Activated CD4-positive, alpha-beta memory T cell treated with anti-CD3 and anti-CD28 coated beads for 36 hours (primary cell): ENCODE measurements at places on chromosomes 12 and 14. TPM values are rescaled to one million over a fixed set of nuclear protein-coding genes. Genes with fewer than 3 reads are reported as not detected.
A peak's percentile ranks its signal among the peaks of the same experiment; 100 is the strongest.

GRCh38 chr12:107284692-107285091 is 191.3 kb upstream of the CRY1 start:
- no peaks in the 10 kb centered on the region for H3K36me3 ChIP-seq
- H3K27me3 ChIP-seq, result no peaks in the 10 kb centered on the region
- no peak for DNase-seq
- peaks cover 16% of the 10 kb centered on the region for H3K4me1 ChIP-seq
- no peak overlapping the region for H3K4me3 ChIP-seq
- H3K27ac ChIP-seq, result no peak overlapping the region

GRCh38 chr12:7327918-7328317 is 24.0 kb downstream of the ACSM4 start:
- peaks cover 5% of the 10 kb centered on the region for H3K36me3 ChIP-seq
- H3K27me3 ChIP-seq, result peaks cover 2% of the 10 kb centered on the region
- no peak for DNase-seq
- no peak overlapping the region for H3K4me3 ChIP-seq

DNA sequence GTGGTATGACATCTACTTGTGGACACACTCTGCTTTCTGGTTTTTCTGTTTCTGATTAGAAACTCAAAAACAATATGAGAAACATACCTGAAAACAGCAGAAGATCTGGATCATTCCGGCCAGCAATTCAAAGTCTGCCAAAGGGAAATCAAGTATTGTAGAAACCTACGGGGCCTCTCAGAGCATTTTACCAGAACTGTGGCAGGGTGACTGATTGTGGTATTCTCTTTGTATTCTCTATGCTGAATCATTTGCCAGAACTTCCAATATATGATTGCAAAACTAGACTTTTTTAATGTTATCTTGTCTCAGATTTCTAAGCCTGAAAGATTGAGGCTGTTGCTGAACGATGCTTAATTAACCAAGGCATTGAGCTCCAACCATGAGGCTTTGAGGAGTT is 5.9 kb upstream of the GZMB start:
- peaks cover 7% of the 10 kb centered on the region for H3K27me3 ChIP-seq
- H3K27ac ChIP-seq, result peak overlapping the region; percentile 5
- no peak for DNase-seq
- peaks cover 1% of the 10 kb centered on the region for H3K36me3 ChIP-seq
- peaks cover 11% of the 10 kb centered on the region for H3K4me1 ChIP-seq
- no peak overlapping the region for H3K4me3 ChIP-seq

GRCh38 chr14:104240434-104241157 is 102.2 kb downstream of the KIF26A start:
- H3K36me3 ChIP-seq, result peaks cover 2% of the 10 kb centered on the region
- H3K4me3 ChIP-seq, result no peak overlapping the region
- H3K27me3 ChIP-seq, result peaks cover 10% of the 10 kb centered on the region
- H3K27ac ChIP-seq, result no peak overlapping the region
- no peaks in the 10 kb centered on the region for H3K4me1 ChIP-seq

GRCh38 chr12:116325336-116325664 is 47.8 kb upstream of the MED13L start:
- H3K4me3 ChIP-seq, result no peak overlapping the region
- H3K4me1 ChIP-seq, result peaks cover 29% of the 10 kb centered on the region
- H3K27ac ChIP-seq, result no peak overlapping the region
- DNase-seq, result peak; percentile 14
- no peaks in the 10 kb centered on the region for H3K27me3 ChIP-seq

DNA sequence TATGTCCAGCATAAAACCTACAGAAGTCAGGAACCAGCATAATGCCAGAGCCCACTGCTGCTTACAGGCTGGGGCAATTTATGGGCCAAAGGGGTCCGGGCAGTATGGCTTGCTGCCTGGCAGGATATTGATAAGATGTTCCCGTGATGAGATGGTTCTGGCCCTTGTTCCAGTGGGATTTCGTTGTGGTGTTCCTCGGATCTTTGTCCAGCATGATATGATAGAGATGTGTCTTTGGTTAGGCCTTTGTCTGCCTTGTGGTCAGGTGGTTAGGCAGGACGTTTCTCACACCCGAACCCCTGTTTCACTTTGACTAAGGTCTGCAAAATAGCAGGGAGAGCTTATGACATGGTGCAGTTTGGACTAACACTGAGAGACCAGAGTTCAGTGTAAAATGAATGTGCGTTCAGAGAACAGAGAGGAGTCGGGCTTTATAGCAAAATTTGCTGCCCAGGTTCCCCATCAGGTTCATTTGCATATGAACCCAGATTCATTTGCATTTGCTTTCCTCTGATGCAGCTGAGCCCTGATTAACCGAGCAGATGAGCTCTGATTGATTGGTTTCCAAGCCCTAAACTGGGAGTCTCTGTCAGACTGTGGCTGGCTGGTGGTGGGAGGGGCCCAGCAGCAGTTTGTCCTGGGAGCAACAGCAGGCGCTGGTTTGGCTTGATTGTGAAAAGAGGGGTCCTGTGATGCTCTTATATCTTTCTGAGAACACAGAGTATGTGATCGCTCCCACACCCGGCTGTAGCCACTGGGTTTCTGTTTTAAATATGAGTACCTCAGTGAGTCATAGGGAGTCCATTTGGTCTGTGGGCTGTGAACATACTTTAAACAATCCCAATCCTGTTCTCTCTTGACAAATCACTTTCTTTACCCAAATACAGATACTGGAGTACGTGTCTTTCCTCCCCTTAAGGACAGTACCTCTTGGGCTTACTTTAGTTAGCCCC is 156.3 kb upstream of the PZP start:
- H3K4me3 ChIP-seq, result peak overlapping the region; percentile 6
- peaks cover 42% of the 10 kb centered on the region for H3K4me1 ChIP-seq
- H3K27me3 ChIP-seq, result peaks cover 25% of the 10 kb centered on the region
- H3K36me3 ChIP-seq, result peaks cover 4% of the 10 kb centered on the region

DNA sequence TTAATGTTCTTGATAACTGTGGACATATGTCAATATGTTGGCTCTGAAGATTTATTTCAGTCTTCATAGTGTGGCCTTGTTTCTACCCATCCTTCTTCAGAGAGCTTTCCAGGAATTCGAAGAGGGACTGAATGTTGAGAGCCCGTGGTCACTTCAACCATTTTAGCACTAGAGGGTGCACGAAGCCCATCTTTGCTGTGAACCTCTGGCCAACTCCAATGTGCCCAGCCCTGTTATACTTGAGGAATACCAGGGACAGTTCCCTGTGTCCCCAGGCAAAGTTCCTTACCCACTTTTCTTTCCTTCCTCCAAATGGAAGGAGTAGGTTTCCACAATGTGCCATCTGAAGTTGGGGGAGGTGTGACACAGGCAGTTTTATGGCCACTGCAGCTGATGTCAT is 603.5 kb downstream of the RPL10L start:
- no peak overlapping the region for H3K4me3 ChIP-seq
- no peak for DNase-seq
- no peak overlapping the region for H3K27ac ChIP-seq
- no peaks in the 10 kb centered on the region for H3K4me1 ChIP-seq

DNA sequence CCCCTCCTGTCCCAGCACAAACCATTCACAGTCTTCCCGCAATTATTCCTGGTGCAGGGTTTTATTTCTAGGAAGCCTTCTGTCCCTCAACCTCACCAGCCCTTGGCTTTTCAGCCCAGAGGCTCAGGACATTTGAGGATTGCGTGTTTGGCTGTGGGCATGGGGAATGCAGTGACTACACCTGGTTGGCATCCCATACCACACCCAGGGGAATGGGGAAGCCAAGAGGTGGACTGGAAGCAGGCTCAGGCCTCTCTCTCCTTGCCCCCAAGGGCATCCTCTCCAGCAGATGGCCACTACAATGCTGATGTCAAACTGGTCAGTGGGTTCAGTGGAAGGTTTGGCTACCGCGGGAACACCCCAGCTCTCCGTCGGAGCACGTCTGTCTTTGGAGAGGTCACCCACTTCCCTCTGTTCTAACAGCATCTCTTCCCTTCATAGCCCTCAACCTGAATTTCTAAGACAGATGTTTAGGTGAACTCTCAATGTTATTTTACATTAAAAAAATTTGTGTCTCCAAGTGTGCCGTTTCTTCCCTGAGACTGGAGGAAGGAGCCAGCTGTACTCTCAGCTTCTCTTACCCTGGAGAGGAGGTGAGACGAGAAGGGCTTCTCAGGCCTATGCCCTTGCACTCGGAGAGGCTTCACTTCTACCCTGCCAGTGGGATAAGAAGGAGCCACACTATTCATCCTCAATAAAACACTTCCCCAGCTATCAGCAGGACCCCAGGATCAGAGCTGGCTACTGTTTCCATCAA is 35.5 kb downstream of the DCAF4 start:
- peaks cover 11% of the 10 kb centered on the region for H3K4me1 ChIP-seq
- no peak overlapping the region for H3K4me3 ChIP-seq
- DNase-seq, result no peak
- H3K27me3 ChIP-seq, result no peaks in the 10 kb centered on the region
- no peak overlapping the region for H3K27ac ChIP-seq
- peaks cover 20% of the 10 kb centered on the region for H3K36me3 ChIP-seq

DNA sequence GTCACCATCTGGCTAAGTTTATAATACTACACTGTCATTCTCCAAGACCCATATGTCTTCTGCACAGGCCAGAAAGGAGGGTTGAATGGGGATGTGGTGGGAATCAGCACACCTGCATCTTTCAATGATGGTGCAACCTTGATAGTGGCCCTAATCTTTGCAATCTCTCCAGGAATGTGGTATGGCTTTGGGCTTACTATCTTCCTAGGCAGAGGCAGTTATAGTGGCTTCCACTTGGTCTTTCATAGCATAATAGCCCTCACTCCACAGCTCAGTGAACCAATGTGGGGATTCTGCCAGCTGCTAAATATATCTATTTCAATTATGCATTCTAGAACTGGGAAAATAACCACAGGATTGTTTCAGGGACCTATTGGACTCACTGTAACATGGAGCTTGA is 61.8 kb upstream of the ATP2B1 start:
- H3K27ac ChIP-seq, result no peak overlapping the region
- H3K36me3 ChIP-seq, result no peaks in the 10 kb centered on the region
- H3K4me3 ChIP-seq, result no peak overlapping the region
- peaks cover 43% of the 10 kb centered on the region for H3K4me1 ChIP-seq
- no peak for DNase-seq

DNA sequence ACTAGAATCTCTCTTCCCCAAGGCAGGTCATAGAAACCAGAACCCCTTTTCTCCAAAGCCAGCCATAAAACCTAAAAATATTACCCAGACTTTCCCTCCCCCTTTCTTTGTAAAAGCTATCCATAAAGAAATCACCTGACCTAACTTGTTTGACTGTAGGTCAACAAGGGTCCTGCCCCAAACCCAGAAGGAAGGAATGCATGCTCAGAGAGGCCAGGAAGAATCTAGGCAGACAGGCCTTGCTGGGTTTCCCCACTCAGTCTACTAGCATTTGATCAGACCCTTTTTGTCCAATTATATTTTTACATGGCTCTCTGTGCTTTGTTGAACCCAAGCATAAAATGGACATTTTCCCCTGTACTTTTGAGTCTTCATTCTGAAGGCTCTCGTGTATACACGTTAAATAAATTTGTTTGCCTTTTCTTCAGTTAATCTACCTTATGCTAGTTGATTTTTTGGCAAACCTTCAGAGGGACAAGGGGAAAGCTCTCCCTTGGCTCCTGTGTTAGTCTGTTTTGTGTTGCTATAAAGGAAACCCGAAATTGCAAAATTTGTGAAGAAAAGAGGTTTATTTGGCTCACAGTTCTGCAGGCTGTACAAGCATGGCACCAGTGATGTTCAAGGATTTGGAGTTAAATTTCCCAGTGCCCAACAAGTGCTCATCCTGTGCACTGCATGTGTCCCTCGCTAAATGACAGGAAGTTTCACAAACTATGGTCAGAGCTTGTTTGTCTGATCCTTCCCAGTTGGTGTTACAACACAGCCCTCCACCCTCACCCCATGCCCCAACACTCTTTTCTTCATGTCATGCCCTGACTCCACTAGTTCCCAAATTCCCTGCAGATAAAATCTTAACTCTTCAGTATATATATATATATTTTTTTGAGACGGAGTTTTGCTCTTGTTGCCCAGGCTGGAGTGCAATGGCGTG is 14.2 kb upstream of the RASSF3 start:
- no peak for DNase-seq
- no peak overlapping the region for H3K4me3 ChIP-seq
- H3K36me3 ChIP-seq, result no peaks in the 10 kb centered on the region
- peaks cover 36% of the 10 kb centered on the region for H3K4me1 ChIP-seq
- H3K27ac ChIP-seq, result no peak overlapping the region

GRCh38 chr12:121776190-121777098 is 17.0 kb downstream of the RHOF start:
- no peak overlapping the region for H3K4me3 ChIP-seq
- H3K27me3 ChIP-seq, result no peaks in the 10 kb centered on the region
- H3K36me3 ChIP-seq, result peaks cover 16% of the 10 kb centered on the region
- peak; percentile 92 for DNase-seq
- H3K4me1 ChIP-seq, result peaks cover 21% of the 10 kb centered on the region

- H3K4me1 ChIP-seq, result peaks cover 31% of the 10 kb centered on the region
- no peaks in the 10 kb centered on the region for H3K36me3 ChIP-seq
- H3K4me3 ChIP-seq, result peak overlapping the region; percentile 94
- H3K27me3 ChIP-seq, result no peaks in the 10 kb centered on the region
These were observed 1.1 kb downstream of the PAN2 start for GRCh38 chr12:56332512-56333196.

DNA sequence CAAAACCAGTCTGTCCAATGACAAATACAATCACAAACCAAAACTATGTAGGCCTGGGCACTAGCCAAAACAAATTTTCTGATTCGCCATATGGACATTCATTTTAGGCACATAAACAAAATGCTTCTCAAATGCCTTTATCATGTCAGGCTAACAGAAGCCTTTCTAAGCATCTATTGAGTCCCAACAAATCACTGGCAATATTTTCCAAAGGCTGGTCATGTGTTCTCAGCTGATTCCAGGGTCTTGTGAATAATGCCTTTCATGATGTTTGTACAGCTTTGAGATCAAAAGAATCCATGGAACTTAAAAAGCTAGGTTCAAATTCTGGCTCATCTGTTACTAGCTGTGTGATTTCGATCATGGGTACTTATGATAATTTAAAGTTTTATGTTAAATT is 16.1 kb downstream of the FSCB start:
- H3K36me3 ChIP-seq, result no peaks in the 10 kb centered on the region
- no peaks in the 10 kb centered on the region for H3K4me1 ChIP-seq
- H3K4me3 ChIP-seq, result no peak overlapping the region

- H3K27ac ChIP-seq, result no peak overlapping the region
- no peak for DNase-seq
- H3K4me3 ChIP-seq, result no peak overlapping the region
- peaks cover 4% of the 10 kb centered on the region for H3K27me3 ChIP-seq
- no peaks in the 10 kb centered on the region for H3K4me1 ChIP-seq
These were observed 763.9 kb downstream of the NRXN3 start for GRCh38 chr14:78933948-78934524.

- no peak for DNase-seq
- no peak overlapping the region for H3K27ac ChIP-seq
- H3K27me3 ChIP-seq, result peaks cover 5% of the 10 kb centered on the region
- no peak overlapping the region for H3K4me3 ChIP-seq
- H3K4me1 ChIP-seq, result peaks cover 12% of the 10 kb centered on the region
- no peaks in the 10 kb centered on the region for H3K36me3 ChIP-seq
These were observed 14.7 kb downstream of the SERPINA1 start for GRCh38 chr14:94373708-94374107.

GRCh38 chr12:87879141-87879540 is 150.1 kb downstream of the C12orf50 start:
- no peaks in the 10 kb centered on the region for H3K4me1 ChIP-seq
- no peak overlapping the region for H3K27ac ChIP-seq
- no peak for DNase-seq
- no peaks in the 10 kb centered on the region for H3K27me3 ChIP-seq
- no peak overlapping the region for H3K4me3 ChIP-seq
- H3K36me3 ChIP-seq, result no peaks in the 10 kb centered on the region

The AKAP3 gene
- 2.9 TPM for total RNA-seq

The USP15 gene
- total RNA-seq, result 82.8 TPM

The BMP4 gene
- 0.34 TPM for total RNA-seq

The KITLG gene
- 0.07 TPM for total RNA-seq

The KCNJ8 gene
- total RNA-seq, result not detected

The SERPINA6 gene
- total RNA-seq, result not detected

The BDKRB1 gene
- not detected for total RNA-seq

The GRIP1 gene
- 0.95 TPM for total RNA-seq
